CD14-positive monocyte (primary cell): ENCODE measurements at places on chromosomes 6 and 20. TPM values are rescaled to one million over a fixed set of nuclear protein-coding genes. Genes with fewer than 3 reads are reported as not detected.

GRCh38 chr6:106790935-106791334 is 161.6 kb downstream of the QRSL1 start:
- no peak for DNase-seq

DNA sequence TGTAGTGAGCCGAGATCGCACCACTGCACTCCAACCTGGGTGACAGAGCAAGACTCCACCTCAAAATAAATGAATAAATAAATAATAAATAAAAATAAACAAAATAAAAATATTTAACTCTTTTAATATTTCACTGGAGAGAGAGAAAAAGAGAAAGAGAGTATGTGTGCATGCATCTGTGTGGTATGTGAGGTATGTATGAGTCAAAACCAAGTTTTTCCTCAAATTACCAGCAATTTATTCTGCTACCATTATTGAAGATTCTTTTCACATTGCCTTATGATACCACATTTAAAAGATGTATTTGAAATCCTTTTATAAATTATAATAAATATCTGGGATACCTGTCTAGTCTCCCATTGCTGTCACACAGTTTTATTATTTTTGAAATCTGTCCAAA is 122.1 kb downstream of the CD164 start:
- no peak for DNase-seq

- no peak for DNase-seq
Measured at GRCh38 chr20:6469695-6470094, 297.8 kb upstream of the BMP2 start.

DNA sequence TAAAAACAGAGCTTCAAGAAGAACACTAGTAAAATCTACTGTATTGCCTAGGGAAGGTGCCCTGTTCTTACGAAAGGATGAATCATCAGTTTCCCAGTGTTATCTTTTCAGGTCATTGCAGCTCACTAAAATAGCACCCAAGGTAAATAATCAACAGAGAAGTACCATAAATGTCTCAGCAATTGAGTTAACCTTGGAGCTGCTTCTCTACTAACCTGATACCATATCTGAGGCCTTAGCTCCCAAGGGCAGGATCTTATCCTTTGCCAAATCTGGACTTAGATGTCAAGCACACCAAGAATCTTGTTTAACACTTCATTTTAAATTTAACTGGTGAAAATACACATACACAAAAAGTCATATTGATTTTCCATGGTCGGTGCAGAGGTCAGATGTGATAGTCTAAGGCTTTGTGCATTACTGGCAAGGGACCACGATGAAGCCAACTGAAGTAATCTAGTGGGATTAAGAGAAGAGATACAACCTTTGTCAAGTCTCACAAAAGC is 81.5 kb downstream of the EDN1 start:
- peak; percentile 33 for DNase-seq

GRCh38 chr6:135043846-135044245 is 10.8 kb downstream of the HBS1L start:
- DNase-seq = no peak

Gene LINC00237
- polyA plus RNA-seq = 0.31 TPM

Gene BACH2
- polyA plus RNA-seq = 0.04 TPM
